ENCODE measurements at places on chromosomes 5 and 9.

GRCh38 chr5:136396886-136397285 is 31.5 kb upstream of the TRPC7 start:
- DNase-seq, result no peak

DNA sequence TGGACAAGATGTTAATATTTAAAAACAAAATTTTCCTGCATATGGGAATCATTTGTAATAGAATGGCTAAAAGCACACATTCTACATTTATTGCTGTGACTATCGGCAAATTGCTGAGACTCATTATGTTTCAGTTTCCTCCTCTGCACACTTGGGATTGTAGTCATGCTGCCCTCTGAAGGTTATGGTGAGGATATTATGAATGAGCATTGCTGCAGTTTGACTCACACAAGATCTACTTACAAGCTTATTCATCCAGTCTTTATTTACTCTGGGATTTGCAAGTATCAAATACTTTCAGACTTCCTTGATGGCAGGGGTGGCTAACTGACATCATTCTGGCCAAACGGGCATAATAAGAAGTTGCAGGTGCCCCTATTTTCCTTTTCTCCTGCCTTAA is 9.5 kb upstream of the NFIL3 start:
- no peak for DNase-seq

DNA sequence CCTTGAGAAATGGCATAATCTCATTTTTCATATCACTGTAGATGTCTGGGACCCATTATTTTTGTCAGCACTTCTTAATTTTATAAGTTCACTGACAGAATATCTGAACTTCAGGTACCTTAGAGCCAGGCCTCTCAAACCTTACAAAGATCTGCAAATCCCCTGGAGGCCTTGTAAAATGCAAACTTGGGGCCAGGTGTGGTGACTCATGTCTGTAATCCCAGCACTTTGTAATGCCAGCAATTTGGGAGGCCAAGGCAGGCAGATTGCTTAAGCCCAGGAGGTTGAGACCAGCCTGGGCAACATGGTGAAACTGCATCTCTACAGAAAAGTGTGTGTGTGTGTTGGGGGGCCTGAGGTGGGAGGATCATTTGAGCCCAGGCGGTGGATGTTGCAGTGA is 30.8 kb downstream of the RASGRF2 start:
- no peak for DNase-seq

DNA sequence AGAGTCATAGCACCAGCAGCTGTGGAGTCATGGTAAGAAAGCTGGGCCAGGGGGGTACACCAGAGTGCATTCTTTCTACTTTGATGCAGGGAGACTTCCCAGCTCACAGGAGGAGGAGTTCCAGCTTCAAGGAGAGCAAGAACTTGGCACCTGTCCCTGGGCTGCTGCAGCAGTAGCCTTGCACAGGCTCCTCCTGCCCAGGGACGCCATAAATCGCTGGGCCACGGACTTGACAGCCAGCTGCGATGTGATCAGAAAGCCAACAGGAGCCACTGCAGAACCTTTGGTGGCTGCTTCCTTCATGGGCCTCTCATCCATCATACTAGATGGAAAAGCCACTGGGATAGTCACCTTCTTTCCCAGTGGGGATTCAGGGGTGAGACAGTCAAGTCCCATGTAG is 234.7 kb downstream of the NMUR2 start:
- DNase-seq, result no peak

Measured in NCI-H1092 (cell line).